NCI-H2171 (cell line): ENCODE measurements at places on chromosomes 1 and 21.
A peak's percentile ranks its signal among the peaks of the same experiment; 100 is the strongest.

- no peak for DNase-seq
Measured at GRCh38 chr21:16457498-16457897, 727.7 kb downstream of the USP25 start.

GRCh38 chr1:32725615-32725982 lies 23.0 kb upstream of the SYNC start:
- no peak for DNase-seq

GRCh38 chr1:98496256-98496995 lies 165.1 kb upstream of the SNX7 start:
- DNase-seq, result no peak

- peak; percentile 77 for DNase-seq
Measured at GRCh38 chr1:156805766-156806511, 10.7 kb downstream of the SH2D2A start.

GRCh38 chr1:145985502-145986439 lies 10.6 kb downstream of the TXNIP start:
- peak; percentile 43 for DNase-seq

DNA sequence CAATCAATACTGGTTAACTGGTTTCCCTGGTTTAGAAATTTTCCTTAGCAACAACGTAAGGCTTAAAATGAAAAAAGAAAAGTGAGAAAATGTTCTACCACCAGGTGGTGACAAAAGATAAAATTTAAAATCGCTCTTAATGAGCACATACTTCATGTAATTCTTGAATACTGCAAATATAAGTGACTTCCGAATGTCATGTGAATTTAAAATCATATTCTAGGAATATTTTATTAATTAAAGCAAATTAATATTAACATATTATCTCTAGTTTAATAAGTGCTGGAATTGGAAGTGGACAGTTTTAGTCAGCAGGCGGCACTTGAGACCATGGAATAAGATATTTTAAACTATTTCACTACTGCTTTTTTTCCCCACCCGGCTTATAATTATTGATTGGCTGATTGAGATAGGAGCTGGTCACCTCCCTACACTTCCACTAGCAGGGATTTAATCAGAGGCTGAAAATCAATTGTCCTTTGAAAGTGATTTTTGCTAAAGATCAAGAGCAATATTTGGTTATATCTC lies 5.0 kb upstream of the ADAMTS1 start:
- peak; percentile 53 for DNase-seq

DNA sequence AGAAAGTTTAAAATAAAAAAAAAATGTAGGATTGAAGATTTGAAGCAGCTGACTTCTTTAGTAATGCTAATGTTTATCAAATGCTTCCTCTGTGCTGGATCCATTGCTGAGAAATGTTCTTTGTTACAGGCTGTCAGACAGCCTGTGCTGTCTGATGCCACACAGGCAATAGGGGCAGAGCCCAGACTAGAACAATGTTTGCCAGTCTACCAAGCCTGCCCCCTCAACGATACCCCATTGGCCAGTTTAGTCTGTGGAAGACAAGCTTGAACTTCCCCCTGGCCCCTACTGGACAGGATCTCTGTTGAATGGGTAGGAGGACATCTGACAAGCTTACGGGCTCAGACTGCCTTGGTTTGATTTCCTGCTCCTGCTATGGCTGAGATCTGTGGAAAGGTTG lies 79.4 kb downstream of the PAPPA2 start:
- DNase-seq, result no peak
